ENCODE measurements at places on chromosomes 4 and X.
A peak's percentile ranks its signal among the peaks of the same experiment; 100 is the strongest.

GRCh38 chr4:74114234-74114633 lies 15.2 kb upstream of the CXCL2 start:
- no peak for DNase-seq

GRCh38 chrX:7372825-7373525 lies 225.0 kb upstream of the PUDP start:
- no peak for DNase-seq

GRCh38 chr4:5658974-5659373 lies 49.4 kb downstream of the EVC2 start:
- no peak for DNase-seq

DNA sequence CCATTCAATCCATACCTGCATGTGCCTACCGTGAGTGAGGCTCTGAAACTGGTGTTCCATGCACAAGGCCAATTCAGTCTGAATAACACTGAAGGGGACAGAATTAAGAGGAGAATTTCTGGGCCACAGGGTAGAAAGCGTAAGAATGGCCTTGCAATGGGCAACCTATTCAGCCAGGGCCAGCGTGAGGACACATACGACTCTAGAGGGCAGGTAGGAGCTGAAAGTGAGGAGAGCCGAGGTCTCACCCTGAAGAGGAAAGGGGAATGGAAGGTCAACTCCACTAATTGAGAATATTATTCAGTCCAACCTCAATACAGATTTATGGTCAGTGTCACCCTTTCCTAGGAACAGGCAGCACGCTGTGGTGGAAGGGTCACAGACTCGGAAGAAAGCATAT lies 202.2 kb downstream of the TRIML1 start:
- no peak for DNase-seq

GRCh38 chr4:1241466-1241935 lies 7.4 kb downstream of the CTBP1 start:
- no peak for DNase-seq

DNA sequence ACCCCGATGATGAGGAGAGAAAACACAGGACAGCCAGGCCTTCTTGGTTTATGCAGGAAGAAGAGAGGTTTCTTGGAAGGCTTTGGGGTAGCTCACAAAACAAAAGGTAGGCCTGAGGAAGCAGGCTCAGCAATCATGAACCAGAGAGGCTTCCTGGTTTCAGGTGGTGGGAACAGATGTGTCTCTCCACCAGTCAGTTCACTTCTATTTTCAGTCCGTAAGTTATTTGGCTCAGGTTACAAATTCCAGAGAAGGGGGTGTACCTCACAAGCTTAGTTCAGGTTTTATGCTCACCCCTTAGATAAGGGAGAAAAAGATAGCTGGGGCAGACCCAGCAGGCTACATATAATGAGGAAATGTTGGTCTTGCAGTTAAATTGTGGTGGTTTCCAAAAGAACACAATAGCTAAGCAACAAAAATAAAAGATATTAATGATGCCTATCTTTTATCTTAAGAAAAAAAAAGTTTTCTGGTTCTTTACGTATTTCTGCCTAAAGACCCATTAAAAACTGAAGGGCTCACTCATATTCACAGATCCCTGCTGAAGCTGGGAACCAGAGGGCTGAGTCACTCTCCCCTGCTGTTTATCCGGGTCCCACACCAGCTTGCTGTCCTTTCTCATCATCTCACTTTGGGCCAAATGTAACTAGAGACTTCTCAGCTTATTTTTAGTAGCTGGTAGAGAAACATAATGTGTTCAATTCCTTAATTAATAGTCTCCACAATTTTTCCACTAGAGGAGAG lies 177.0 kb downstream of the CAMK2D start:
- peak; percentile 72 for DNase-seq

DNA sequence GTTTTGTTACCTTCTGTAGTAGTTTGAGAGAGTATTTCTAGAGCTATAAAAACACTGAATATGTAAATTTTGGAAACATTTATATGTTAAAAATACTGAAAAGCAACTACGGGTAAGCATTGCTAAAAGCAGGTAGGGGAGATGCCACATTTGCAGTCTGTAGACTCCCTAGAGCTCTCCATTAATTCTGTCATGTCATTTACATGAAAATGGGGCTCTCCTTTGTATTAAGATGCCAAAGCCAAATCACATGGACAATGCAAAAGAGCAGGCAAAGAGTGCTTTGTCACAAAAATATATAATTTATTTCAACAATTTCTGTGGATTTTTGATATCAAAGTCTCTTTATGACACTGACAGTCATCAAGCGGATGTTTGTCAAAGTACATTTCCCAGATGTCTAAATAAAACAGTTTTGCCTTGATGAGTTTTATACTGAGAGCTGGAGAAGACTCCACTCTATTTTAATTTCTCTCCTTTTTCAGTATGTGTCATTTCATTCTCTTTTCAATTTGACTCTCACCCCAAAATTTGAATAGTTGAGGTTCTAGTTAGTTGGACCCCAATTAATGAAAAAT lies 51.8 kb downstream of the LDB2 start:
- no peak for DNase-seq

Data from islet precursor cell (in vitro differentiated cells).